ENCODE measurements at places on chromosomes 7 and 10.

- no peak for DNase-seq
Observed at GRCh38 chr7:91165846-91166230, 98.4 kb upstream of the FZD1 start.

DNA sequence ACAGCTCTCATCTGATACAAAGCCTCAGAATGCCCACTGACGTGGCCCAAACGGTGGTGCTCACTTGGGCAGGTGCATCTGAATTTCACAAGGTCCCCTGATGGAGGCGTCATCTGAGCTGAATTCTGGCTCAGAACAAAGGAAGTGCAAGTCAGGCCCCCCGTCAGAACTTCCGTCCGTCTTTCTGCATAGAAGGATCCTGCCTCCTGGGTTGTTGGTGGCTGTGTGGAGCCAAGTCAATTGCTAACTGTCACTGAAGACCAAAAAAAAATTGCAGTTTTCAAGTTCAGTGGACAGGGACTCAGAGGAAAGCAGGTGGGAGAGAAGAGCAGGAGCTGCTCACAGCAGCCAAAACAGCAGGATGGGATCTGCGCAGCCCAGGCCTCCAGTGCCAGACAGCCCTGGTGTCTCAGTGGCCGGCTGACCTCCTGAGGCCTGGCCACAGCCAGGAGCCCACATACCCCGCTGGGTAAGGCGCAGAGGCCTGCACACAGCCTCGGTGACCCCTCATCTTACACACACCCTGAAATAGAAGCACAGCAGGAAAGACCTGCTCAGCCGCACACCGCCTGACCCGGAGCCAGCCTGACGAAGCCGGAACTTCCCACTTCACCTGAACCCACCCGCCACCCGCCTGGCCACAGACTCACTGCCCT lies 49.4 kb downstream of the PYROXD2 start:
- DNase-seq = no peak

DNA sequence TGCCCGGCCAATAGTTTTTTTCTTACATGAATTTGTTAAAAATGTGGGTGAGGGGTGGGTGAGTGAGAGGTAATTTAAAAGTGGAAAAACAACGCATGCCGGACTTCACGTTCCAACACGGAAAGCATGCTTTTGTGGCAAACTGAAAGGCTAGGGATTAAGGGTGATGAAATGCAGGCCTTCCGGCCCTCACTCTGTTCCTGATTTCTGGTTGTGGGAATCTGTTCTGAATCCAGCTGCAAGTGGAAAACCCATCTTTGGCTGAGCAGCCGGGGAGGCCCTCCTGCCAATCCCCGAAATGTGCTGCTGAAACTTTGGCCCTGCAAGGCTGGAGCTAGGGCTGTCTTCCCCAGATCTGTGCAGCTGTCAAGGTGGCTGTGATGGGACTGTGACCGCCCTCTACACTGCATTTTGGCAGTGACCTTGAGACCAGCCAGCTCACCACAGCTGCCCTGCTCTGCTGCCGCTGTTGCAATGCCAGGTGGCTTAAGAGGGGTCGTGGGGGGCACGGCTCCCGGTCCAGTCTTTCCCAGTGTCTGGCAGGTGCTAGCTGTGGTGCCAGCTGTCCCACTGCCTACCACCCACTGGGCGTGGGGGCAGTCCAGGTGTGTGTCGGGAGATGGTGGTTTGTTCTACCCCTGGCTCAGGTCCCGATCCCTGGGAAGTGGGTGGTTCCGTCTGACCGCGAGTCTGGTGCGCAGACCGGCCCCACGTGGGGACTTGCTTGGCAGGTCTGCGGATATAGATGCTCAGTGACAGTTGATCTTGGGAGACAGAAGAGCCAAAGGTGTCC lies 39.0 kb downstream of the TET1 start:
- no peak for DNase-seq

DNA sequence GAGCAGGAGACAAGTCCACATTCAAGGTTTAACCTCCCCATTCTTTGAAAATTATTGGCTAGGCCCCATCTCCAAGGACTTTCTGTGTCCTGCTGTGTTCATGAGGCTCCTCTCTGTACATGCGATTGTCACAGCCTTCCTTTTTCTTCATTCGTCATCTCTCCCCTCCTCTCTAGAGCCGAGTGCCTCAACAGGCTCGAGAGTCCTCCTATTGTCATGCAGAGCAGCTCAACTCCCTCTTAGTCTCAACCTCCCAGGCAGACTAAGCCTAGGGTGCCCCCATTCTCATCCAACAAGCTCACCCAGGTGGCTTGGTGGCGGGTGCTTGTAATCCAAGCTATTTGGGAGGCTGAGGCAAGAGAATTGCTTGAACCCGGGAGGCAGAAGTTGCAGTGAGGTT lies 35.1 kb upstream of the SAMD8 start:
- no peak for DNase-seq

DNA sequence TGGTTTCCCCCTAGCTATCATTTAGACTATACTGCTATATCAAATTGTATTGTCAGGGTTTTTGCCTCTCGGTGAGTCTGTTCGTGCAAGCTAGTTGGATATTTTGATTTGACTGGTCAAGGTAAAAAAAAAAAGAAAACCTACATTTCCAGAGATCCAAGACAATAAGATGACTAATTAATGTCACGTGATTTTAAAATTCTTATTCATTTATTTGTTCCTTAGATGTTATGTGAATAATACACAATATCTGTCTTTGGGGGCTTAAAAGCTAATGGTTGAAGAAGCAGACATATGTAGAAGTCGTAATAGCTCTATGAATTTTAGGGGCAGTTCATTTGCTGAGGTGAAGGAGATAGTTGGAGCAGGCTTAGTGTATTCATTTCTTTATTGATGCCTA lies 191.1 kb downstream of the KCND2 start:
- DNase-seq = no peak

DNA sequence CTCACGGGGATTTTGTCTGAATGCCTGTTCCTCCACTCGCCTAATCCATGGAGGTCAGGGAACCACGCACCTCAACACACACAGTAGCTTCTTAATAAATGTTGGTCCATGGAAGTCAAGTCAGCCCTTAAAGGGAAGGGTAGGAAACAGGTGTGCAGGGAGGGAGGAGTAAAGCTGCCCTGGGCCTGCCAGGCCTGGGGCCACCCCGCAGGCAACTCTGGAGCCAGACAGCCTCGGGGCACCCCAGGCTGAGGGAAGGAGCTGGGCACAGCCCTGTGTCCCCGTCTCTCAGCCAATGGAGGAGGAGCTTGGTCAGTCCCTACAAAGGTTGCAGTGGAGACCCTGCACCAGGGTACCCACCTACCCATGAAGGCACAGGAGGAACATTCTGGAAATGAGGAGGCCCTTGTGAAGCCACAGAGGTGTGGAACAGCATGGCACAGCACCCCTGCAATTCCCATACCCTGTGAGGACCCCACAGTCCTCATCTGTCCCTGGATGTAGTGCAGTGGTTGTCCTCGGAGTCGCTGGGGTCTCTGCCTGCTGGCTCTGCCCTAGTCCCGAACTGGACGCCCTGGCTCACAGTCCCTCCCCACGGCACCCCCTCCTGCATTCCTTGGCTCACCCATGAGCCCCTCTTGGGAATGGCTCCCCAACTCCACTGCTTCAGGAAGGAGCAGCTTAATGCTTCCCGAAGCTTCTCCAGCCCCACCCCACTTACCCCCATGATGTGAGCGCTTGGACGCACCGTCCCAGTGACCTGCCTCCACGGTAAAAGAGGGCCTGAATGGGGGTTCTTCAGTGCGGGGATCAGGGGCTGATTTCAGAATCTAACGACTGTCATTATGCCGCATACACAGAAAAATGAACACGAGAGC lies 79.2 kb upstream of the INSIG1 start:
- DNase-seq = no peak

- DNase-seq = no peak
Observed at GRCh38 chr7:49644396-49645166, 128.9 kb upstream of the VWC2 start.

Data from GM20000 (cell line).